Endothelial cell of umbilical vein (primary cell): ENCODE measurements at places on chromosomes 3 and 15. TPM values are rescaled to one million over a fixed set of nuclear protein-coding genes. Genes with fewer than 3 reads are reported as not detected.

DNA sequence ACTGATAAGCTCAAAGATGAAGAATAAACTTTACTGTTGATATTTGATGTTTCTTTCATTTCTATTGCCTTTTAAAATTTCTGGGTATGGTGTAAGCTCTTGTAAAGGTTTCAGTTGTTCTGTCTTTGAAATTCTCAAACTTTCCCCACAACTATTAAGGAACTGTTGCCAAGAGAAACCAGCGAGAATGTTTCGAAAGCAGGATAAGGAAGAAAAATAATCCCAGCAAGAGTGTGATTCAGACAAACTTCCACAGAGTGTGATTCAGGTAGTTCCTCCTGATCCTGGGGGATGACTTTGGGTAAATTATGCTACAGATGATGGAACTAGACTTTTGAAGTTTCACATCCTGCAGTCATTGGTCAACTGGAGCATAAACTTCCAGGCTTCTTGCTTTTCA lies 632.0 kb downstream of the NSUN3 start:
- DNase-seq, result no peak

- no peak for DNase-seq
Observed at GRCh38 chr3:15271785-15272381, 60.5 kb downstream of the SH3BP5 start.

DNA sequence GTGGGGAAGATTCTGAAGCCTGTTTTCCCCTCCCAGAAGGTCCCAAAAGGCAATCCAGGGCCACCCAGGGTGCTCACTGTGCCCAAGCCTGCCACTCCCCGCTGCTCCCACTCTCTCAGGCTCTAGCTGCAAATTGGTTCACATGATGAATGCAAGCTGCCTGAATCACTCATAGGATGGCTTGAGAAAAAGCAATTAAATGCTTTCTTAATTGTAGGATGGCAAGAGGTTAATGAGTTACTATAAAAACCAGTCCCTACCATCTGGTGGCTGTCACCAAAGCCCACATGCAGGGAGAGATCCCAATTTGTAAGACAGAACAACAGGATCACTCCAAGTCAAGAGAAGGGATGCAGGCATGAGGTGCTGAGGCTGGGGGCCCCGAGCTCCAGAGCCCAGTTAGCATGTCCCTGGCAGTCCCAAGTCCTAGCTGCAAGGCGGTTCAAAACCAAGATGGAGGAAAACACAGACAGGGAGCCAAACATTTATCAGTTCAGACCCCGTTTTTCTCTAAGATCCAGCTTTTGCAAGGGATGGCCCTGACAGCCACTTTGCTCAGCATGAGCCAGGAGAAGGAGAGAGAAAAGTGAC lies 207.1 kb downstream of the UACA start:
- no peak for DNase-seq

- no peak for DNase-seq
Observed at GRCh38 chr15:93033434-93034045, 55.5 kb downstream of the RGMA start.

GRCh38 chr15:65211482-65211982 lies 259 bp upstream of the CILP start:
- no peak for DNase-seq

DNA sequence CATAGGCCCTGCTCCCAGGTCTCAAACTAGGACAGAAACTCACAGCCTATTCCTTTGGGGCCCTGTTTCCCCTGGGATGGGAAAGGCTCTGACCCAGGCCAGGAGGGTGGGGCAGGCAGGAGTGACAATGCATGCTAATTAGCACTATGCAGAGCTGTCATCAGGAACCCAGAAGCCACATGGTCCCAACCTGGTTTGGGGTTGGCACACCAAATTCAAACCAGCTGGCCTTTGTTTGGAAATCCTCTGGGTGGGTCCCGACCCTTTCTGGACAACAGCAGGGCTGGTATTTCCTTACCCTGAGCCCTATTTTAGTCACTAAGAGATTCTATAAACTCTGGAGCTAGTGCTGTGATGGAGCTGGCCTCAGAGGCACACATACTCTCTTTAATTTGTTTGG lies 166.2 kb downstream of the LRTM1 start:
- DNase-seq, result no peak

GRCh38 chr3:27384191-27384590 lies 15.0 kb upstream of the NEK10 start:
- no peak for DNase-seq

GRCh38 chr3:184405075-184406030 lies 25.5 kb downstream of the CHRD start:
- DNase-seq, result no peak

The CNTN4 gene
- total RNA-seq, result not detected in 2 replicates

The SKOR1 gene
- total RNA-seq, result 0.09 and 0.15 TPM in 2 replicates

The PCLAF gene
- 54.7 and 65.7 TPM in 2 replicates for total RNA-seq

The CKMT1A gene
- not detected in 2 replicates for total RNA-seq

The ZBBX gene
- total RNA-seq, result not detected in 2 replicates

The ACP3 gene
- not detected in 2 replicates for total RNA-seq
